ENCODE measurements at places on chromosomes 2 and 18.

- no peak for DNase-seq
These were observed 1.4 kb upstream of the ZNF396 start for GRCh38 chr18:35378574-35378896.

DNA sequence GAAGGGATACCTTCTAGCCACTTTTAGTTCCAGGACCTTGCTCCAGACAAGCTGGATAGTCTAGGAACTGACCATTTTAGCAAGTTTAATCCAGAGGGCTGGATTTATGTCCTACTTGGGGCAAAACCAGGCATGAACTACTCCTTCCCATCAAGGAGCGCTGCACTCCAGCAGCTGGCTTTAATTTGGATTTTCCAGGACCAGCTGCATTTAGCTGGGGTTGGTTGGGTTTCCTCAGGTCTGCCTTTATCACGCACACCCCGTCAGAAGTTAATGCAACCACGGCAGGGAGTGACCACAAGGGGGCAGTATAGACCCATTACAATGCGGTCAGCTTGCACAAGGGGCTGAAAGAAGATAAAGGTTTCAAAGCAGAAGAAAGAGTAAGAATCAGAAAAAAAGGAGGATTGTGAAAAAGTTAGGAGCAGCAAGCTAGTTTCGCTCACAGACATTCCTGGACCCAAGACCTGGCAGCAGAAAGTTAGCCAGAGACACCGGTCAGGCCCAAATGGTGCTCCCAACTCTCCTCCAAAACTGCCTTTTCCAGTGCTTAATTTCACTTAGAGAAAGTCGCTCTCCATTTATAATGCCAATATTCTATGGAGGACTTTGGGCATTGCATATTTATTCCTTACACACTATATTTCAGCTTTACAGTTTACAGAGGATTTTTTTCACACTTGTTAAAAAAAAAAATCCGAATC is 40.1 kb downstream of the SLC4A1AP start:
- DNase-seq, result no peak

GRCh38 chr2:73075477-73076373 is 4.2 kb upstream of the SFXN5 start:
- DNase-seq, result no peak

DNA sequence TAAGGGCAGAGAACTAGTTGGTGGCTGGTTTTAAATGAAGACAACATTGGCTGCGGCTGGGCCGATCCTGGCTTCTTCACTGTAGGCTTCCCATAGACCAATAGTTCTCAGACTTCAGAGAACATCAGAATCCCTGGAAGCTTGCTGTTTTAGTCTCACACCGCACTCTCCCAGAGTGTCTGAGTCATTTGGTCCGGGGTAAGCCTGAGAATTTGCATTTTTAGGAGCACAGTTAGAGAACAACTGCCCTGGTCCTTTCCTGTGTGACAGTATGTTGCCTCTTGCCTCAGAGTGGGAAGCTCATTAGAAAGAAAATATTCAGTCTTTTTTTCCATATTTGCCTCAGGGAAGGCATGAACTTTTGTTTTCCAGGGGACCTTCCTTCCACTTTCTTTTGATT is 137.1 kb upstream of the GAREM1 start:
- DNase-seq, result no peak

DNA sequence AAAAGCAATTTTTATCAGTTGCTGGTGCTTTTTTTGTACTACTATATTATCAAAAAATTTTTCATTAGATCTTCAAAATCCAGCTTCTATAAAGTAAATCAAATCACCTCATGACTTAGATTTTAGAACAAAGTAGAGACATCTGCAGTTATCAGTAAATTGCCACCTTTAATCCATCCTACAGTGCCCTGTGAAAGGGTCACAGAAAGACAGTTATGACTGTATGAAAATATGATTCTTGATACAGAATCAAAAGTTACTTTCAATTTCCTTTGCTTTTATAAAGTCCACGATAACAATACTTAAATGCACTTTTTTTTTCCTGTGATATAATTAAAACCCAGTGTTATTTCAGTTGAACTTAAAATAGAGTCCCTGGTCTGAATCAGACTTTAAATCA is 61.4 kb downstream of the PRPF40A start:
- no peak for DNase-seq

DNA sequence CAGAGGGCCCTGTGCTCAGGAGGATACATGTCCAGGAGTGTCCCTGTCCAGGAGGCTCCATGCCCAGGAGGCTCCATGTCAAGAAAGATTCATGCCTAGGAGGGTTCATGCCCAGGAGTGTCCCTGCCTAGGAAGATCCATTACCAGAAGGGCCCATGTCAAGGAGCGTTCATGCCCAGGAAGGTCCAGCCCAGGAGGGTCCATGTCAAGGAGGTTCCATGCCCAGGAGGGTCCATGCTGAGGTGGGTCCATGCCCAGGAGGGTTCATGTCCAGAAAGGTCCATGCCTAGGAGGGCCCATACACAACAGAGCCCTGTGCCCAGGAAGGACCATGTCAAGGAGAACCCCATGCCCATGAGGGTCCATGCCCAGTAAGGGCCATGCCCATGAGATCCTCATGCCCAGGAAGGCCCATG is 7.0 kb downstream of the GPR35 start:
- no peak for DNase-seq

- no peak for DNase-seq
These were observed 98.7 kb downstream of the CLIP4 start for GRCh38 chr2:29213888-29214291.

DNA sequence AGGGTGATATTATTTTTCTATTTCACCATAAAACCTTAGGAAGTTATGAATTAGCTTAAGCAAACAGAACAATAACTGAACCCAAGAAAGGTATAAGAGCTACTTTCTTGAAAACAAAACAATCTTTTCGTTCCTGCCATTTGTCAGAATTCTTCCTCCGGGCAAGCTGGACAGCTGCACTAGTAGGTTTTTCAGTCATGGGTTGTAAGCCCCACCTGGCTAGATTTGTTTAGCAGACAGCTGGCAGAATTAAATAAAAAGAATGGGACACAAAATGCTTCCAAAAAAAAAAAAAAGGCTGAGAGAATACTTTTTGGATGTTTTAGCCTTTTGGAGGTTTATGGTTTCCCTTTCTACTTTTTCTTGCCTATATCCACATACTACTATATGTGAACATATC is 694.1 kb downstream of the ARHGAP15 start:
- no peak for DNase-seq

GRCh38 chr2:176991411-176991810 is 221.2 kb upstream of the HNRNPA3 start:
- no peak for DNase-seq

GRCh38 chr2:180523621-180524340 is 456.6 kb upstream of the UBE2E3 start:
- DNase-seq, result peak; percentile 40

DNA sequence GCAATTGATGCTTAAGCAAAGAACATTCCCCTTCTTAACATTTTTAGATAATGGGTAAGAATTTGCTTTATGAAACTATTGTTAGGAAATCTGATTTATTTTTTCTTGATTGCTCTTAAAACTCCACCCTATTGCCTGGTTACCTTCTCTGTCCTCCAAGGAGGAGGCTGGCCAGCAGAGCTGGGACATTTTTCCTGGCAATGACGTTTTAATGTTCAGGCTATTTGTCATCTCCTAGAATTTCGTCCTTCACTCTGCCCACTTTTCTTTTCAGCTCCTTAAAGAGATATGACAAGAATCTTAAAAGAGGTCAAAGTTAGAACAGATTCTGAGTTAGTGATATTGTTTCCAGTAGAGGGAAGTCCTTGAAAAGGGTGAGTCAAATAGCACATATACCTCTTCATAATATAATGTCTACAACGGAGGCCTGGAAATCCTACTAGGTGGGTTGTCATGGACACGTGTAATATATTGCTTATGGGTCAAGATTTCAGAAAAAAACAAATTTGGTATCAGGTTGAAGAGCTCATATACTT is 141.0 kb downstream of the CMPK2 start:
- DNase-seq, result no peak

DNA sequence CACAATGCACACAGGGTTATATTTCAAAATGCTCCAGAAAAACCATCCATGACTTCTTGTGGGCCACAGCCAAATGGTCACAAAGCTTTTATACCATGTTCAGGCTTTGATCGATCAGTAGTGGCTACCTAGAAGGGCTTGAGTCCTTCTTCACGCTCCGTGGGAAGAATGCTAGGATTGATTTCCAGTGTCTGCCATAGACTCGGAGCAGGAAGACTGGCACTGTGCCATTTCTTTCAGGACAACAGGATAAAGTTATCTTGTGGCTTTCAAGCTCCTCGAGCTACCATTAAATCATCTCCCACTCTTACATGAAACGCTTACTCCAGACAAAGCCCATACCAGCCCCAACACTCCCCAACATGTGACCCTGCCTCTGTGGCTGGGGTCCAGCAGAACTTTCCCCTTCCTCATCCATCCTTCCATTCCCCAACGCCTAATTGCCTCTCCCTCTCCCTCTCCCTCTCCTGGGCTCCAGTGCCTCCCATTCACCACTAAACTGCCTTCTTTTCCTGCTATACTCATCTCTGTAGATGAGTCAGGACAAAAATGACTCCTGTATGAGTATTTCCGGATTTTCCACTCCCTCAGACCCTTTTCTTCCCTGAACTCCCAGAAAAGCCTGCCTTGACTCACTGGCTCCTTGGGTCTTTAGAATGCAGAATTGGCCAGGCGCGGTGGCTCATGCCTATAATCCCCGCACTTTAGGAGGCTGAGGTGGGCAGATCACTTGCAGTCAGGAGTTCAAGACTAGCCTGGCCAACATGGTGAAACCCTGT is 40.9 kb downstream of the ADD2 start:
- no peak for DNase-seq

DNA sequence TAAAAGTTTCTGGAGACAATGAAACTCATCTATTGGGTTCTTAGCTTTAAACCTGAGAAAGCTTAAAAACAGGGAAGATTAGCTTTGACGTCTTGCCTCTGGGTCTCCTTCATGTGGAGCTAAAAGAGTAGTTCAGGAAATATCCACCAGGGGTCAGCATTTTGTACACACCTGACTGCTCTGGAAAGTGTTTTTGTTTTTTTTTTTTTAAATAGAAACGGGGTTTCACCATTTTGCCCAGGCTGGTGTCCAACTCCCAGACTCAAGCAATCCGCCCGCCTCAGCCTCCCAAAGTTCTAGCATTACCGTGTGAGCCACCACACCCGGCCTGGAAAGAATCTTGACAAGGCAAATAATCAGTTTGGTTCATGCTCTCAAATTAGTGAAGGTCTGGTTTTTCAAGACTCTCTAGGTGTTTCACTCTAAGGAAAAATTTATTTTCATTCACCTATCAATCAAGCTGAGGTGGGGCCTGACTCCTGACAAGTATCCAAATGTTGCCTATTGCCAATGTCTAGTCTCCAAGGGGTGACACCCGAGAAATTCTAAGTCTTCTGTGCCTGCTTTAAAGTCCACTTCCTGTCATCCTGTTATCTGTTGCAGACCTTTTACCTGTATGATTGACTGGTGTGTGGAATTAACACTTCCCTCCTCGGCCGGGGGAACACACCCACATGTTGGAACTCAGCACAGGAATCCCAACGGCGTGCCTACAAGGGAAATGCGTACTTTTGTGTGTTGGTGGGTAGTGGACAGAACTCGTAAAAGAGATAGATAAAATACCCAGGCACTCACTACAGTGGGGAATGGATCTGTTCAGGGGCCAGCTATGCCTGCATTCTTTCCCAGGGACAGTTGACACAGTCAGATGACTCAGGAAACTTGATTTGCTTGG is 11.3 kb downstream of the IL1RN start:
- peak; percentile 19 for DNase-seq

- DNase-seq, result no peak
These were observed 403.3 kb downstream of the METTL4 start for GRCh38 chr18:2168022-2168421.

DNA sequence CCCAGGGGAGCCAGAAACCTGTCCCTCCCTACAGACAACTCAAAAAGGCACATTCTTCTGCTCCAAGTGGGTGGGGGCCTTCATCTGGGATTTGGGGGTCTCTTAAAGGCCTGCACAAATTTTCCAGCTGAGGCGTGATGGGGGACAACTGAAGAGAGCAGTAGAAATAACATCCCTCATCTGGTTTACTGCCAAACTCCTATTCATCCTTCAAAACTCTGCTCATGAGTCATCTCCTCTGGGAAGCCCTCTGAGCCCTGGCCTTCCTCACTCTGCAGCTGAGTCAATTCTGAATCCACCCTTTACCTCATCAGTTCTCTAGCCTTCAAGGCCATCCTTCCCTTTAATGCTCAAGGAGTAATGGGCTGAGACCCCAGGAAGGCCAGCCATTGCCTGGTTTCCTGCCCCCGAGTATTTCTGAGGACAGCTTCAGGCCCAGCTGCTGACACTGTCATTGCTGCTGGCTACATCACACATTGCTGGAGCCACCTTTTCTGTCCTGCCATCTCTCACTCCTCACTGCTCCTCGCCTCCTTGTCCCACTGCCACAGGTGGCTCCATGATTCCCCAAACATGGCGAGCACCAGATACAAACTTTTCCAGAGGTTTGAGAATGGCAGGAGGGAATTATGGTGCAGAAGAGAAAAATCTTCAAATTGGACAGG is 32.2 kb upstream of the GLI2 start:
- DNase-seq, result no peak

DNA sequence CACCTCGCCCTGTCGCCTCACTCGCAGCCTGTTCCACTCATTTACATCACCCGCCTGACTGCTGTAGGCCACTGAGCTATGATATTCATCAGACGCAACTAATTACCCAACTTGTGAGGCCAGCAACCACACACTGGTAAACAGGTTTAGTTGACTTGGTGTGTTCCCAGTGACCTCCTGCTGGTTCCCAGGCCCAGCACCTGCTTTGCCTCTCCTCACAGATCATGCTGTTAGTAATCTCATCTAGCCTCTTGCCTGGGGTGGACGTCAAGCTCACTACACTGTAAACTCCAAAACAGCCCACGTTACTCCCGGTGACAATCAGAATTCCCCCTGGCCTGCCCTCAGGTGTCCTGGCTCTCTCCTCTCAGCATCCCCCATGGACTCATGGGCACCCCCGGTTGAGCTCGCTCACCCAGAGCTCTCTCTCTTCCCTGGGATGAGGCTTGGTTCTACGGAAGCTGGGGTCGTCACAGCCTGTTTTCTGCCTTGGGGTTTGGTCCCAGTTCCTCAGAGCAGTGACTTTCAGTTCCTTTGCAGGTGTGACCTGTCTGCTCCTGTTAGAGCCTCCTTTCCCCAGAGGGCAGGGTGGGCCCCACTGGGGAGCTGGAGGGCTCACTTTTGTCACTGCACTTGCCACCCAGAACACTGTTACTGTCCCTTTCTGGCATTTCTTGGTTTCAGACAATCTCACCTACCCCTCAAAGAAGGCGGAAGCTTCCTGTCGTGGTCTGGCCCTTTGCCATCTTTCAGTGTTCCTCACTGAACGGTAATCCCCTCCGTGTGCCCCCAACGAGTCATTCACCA is 40.3 kb downstream of the INPP5D start:
- no peak for DNase-seq
